D721Med (cell line): ENCODE measurements at places on chromosomes 16 and 17.

- no peak for DNase-seq
These were observed 3.1 kb downstream of the NOTUM start for GRCh38 chr17:81957691-81958432.

GRCh38 chr17:49513044-49513395 is 17.9 kb downstream of the NGFR start:
- no peak for DNase-seq

- no peak for DNase-seq
These were observed 62.9 kb upstream of the COX10 start for GRCh38 chr17:14006249-14006942.

GRCh38 chr17:34378664-34379101 is 15.7 kb upstream of the CCL1 start:
- no peak for DNase-seq

GRCh38 chr16:583815-584591 is 5.9 kb upstream of the RAB40C start:
- DNase-seq, result no peak

GRCh38 chr16:77917971-77918370 is 104.4 kb upstream of the CLEC3A start:
- no peak for DNase-seq

DNA sequence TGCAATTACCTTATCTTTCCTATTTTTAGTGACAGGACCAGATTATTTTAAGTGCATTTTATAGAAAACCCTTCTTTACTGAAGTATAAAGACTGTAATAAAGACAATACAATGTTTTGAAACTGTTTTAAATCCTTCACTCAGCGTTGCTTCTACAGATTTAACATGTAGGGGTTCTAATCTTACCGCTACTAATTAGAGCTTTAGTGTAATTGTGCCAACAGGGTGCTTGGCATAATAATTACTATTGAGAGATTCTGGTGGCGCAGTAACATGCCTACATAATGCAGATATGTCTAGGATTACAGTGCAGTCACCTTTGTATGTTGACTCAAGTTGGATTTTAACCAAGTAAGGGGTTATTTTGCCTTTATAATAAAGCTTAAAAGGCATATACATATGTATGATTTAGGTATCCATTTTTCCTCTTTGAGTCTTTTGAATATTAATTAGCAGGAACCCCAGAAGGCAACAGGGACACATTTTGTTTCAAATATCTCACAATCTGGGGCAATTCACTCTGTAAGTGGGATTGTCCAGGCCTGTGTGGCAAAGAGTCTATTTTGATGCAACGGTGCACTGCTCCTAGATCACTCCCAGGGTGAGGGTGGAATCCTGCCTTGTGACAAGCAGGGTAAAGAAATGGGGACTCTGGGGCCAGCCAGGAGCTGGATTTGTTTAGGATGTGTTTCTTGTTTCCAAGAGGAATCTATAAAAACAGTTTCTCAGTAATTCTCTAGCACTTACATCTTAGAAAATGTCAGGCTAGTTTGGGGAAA is 604.7 kb upstream of the SALL1 start:
- no peak for DNase-seq

- DNase-seq, result no peak
These were observed 30.9 kb downstream of the OR1D5 start for GRCh38 chr17:3032258-3033247.

DNA sequence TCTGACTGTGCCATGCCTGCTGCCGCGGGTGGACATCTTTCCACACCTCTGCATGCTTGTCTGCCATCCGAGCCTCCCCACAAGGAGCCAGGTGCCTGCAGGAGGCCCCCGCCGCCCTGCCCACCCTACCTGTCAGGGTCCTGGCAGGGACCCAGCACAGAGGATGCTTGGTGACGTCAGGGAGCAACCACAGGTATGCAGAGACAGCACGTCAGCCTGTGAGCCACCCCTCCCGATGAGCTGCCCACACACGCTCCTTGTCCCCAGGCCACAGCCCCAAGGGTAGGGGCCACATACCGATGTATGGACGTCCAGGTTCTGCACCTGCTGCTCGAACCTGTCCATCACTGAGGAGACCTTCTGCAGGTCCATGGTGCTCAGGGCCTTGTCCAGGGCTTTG is 10.6 kb downstream of the CHMP1A start:
- DNase-seq, result no peak
